Activated T-helper 9 cell treated with anti-CD3 and anti-CD28 coated beads, Interleukin-2, amount 50 U/mL, for 16 hours (primary cell): ENCODE measurements at places on chromosomes 16 and 17.

DNA sequence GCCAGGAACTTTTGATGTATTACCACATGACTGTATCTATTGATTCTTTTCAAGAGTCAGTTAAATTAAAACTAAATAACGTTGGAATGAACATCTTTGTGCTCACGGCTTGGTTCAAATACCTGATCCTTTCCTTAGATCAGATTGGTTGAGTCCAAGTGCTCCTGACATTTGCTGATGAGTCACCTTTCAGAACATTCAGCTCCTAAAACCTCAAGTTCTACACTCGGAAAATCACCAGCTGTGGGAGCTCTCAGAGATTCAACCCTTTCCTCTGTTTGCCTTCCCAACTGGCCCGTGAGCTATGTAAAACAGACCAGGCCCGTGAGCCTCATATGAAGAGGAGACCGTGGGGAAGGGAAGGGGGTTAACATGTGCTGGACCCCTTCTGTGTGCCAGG is 68.1 kb downstream of the RTN4RL1 start:
- no peak for DNase-seq

DNA sequence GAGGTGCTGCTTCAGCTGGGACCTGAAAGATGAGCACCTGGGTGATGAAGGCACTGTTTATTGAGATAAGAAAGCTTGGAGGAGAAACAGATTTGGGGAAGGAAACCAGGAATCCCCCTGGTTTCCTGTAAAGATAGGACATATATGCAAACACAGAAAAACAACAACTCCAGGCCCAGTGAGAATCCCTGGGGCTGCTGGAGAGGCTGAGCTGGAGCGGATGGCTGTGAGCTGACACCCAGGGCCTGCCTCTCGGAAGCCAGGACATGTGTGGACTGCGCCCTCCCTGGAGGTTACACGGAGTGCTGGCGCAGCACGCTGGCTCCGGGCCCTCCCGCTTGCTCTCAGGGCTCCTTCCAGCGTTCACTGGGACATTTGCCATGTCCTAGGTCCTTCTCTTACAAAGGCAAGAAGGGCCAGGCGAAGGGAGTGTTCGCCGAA is 57.5 kb downstream of the CYB5B start:
- DNase-seq, result no peak

GRCh38 chr17:16974569-16975276 is 2.8 kb upstream of the TNFRSF13B start:
- DNase-seq, result no peak

DNA sequence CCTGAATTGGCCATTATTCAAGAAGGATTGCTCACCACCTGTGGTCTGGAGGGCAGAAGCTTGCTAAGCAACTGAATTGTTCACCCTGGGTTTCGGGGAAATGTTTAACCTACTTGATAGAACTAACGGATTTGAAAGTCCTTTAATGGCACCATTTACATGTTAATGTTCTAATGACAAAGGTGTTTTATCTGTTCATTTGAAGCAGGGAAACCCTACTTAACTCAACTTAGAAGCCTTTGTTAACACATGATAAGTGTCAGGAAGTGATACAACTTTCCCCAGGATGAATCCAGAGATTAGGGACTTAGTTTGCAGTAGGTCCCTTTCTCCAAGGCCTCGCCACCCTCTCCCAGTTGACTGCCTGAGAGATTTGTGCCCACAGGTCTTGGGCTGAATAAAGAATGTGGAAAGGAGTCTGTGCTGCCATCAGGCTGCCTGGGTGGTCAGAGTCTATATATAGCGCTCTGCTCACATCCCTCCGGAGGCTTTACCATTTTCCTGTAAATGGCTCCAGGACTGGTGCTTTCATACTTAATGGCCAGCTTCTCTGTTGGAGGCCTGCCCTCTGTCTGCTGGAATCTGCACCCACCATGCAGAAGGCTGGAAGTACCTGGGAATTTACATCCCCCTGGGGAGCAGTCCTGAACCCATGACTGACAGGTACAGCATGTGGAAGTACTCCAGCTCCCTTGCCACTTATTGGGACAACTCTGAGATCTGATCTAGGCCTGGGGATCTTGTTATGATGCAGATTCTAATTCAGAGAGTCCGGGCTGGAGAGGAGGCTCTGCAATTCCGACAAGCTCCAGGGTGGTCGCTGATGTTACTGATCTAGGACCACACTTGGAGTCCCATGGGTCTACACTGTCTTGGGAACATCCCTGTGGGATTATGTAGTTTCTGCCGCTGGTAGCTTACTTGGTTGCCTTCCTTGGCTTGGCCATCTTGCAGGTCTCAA is 99.9 kb downstream of the ASIC2 start:
- DNase-seq, result no peak

DNA sequence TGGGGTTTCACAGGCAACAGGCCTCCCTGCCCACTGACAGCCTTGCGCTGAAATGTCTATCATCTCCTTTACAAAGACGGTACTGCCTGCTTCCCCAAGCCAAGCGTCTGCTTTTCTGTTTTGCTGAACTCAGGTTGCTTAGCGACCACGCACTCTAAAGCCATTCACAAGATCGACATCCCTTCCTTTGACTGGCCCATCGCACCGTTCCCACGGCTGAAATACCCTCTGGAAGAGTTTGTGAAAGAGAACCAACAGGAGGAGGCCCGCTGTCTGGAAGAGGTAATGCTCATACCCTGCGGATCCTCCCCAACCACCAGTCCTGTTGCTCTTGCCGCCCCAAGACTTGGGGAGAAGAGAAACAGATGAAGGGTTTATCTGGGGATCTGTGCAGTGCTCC is 28.7 kb downstream of the TMEM186 start:
- DNase-seq, result no peak
